Adipose tissue (tissue), 3 donors: ENCODE measurements at places on chromosomes 12 and 14. TPM values are rescaled to one million over a fixed set of nuclear protein-coding genes. Genes with fewer than 3 reads are reported as not detected.

The MYBPC1 gene
- 1.7 TPM for polyA plus RNA-seq

The DBX2 gene
- 0.30 TPM for polyA plus RNA-seq

The NAV3 gene
- polyA plus RNA-seq, result 0.31 TPM

The SERPINA10 gene
- polyA plus RNA-seq, result 0.07 TPM

The RFX4 gene
- polyA plus RNA-seq, result 0.13 TPM

The KRT6B gene
- not detected for polyA plus RNA-seq

The RTL1 gene
- 0.01 TPM for polyA plus RNA-seq

The FAM161B gene
- polyA plus RNA-seq, result 1.3 TPM

The SIX6 gene
- not detected for polyA plus RNA-seq

The RASSF9 gene
- 0.63 TPM for polyA plus RNA-seq

The LUM gene
- 440 TPM for polyA plus RNA-seq

The SSPN gene
- polyA plus RNA-seq, result 1.8 TPM

The FZD10 gene
- polyA plus RNA-seq, result 0.76 TPM

The IL31 gene
- polyA plus RNA-seq, result not detected

The LMO3 gene
- polyA plus RNA-seq, result 7.0 TPM

The RNFT2 gene
- 0.47 TPM for polyA plus RNA-seq

The KRT82 gene
- not detected for polyA plus RNA-seq

The RNASE3 gene
- not detected for polyA plus RNA-seq

The ACOT6 gene
- polyA plus RNA-seq, result 0.34 TPM

The DAZAP2 gene
- 266 TPM for polyA plus RNA-seq

The KRT2 gene
- polyA plus RNA-seq, result not detected

The PLA2G1B gene
- polyA plus RNA-seq, result 2.3 TPM

The TRIAP1 gene
- 29.0 TPM for polyA plus RNA-seq

The TDP1 gene
- polyA plus RNA-seq, result 3.9 TPM

The KRT80 gene
- polyA plus RNA-seq, result 5.4 TPM

The DEGS2 gene
- polyA plus RNA-seq, result 0.22 TPM

The C12orf56 gene
- polyA plus RNA-seq, result not detected

The STYK1 gene
- not detected for polyA plus RNA-seq

The MFAP5 gene
- polyA plus RNA-seq, result 78.7 TPM

The FOXA1 gene
- polyA plus RNA-seq, result 2.1 TPM

The OR6C2 gene
- polyA plus RNA-seq, result not detected

The GPR132 gene
- 0.37 TPM for polyA plus RNA-seq

The GLT1D1 gene
- polyA plus RNA-seq, result 0.20 TPM

The TAS2R10 gene
- polyA plus RNA-seq, result not detected

The PTHLH gene
- 0.61 TPM for polyA plus RNA-seq

The CDH24 gene
- polyA plus RNA-seq, result 4.4 TPM

The KANSL2 gene
- polyA plus RNA-seq, result 20.6 TPM

The DPY19L2 gene
- polyA plus RNA-seq, result 1.4 TPM

The ADAM21 gene
- 0.12 TPM for polyA plus RNA-seq

The MYO1H gene
- polyA plus RNA-seq, result 0.40 TPM

The DYNLL1 gene
- polyA plus RNA-seq, result 137 TPM

The ESR2 gene
- polyA plus RNA-seq, result 2.0 TPM
